ENCODE measurements at places on chromosomes 2 and 18.

- no peak for DNase-seq
Measured at GRCh38 chr2:121476684-121477083, 54.0 kb upstream of the RNU4ATAC start.

DNA sequence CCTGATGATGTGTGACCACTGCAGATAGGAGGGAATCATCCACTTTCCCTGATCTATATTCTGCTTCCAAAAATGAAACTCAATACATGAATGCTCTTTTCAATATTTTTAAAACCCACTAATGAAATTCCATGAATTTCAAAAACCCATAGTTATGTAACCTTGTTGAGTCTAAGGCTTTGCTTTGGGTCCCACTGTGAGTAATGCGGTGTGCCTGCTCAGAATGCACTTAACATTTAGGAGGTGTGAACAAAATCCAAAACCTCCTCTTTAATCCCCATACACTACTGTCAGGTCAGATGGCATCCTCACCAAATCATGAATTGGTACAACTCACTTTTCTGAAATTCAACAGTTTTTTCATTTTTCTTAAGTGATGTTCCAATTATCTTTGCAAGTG is 50.4 kb downstream of the CCDC93 start:
- no peak for DNase-seq

DNA sequence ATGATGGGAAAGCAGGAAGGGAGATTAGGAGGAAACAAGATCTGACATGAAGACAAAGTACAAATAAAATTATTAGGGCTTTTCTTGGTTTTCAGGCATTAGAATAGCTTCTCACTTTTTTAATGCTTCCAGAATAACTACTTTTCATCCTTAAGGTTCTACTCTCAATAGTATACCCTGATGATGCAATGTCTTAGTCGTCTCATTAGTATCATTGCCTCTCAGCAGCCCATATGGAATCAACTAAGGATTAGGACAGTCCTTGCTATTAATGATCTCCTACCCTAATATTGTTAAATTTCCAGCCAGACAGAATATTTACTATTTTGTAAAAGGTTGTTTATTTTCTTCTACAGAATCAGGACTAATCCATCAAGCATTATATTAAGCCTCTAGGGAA is 55.9 kb downstream of the RELCH start:
- DNase-seq: no peak

GRCh38 chr18:45155526-45155925 is 459.8 kb upstream of the SLC14A2 start:
- DNase-seq: no peak

GRCh38 chr2:223894968-223895367 is 50.2 kb downstream of the WDFY1 start:
- no peak for DNase-seq

- no peak for DNase-seq
Measured at GRCh38 chr2:68689553-68690537, 44.8 kb upstream of the ARHGAP25 start.

- DNase-seq: no peak
Measured at GRCh38 chr18:5214583-5215351, 17.7 kb upstream of the AKAIN1 start.

GRCh38 chr2:11553661-11554398 is 20.0 kb downstream of the GREB1 start:
- DNase-seq: no peak

- DNase-seq: no peak
Measured at GRCh38 chr2:219578811-219579613, 6.9 kb downstream of the INHA start.

DNA sequence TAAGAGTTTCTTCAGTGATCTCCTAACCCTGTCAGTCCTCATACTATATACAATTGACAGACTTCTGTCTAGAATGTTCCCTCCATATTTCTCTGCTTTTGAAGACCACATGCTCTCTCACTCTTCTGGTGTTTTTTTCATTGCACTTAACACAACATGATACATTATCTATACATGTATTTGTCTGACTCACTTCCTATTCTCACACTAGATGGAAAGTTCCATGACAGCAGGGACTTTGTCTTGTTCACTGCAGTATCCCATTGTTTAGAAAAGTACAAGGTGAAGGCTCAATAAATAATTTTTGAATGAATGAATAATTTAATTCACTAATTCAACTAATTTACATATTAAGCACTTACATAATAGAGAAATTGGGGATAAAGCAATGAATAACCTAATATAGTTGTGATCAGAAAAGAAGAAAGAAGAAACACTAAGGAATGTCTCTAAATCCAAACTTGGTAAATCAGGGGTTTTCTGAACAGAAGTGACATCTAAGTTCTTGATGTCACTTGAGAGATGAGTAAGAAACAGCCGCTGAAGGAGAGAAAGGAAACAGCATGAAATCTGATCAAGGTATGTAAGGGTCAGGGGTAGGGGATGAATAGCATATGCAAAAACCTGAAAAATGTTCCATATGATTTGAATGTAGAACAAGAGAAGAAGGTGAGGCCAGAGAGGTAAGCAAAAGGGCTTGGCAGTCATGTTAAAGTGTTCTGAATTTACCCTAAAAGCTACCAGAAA is 42.4 kb downstream of the MBD2 start:
- no peak for DNase-seq

DNA sequence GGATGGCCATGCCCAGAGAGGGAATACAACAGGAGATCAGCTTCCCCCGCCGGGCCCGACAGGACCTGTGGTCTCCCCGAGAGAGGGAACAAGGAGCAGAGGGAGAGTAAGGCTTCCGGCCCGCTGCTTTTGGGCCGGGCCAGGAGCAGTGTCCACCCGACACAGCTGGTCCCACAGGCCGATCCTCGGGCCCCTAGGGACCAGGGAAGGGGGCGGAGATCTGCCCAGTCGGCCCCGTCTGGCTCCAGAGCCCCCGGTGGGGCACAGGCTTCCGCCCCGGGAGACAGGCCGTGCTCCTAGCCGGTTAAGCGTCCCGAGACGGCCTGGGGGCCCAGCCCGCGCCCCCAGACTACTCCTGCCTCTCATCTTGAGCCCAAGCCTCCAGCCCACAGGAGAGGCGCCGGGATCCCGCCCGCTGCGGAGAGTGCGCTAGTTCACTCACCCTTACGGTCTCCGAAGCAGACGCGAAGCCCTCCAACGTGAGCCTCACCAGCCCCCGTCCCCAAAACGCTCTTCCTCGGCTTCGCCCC is at the start of gene MCFD2:
MCFD2 (minus strand) TSS at position 526 of the 530 bp plus-strand sequence. CDS start 6,635 bp downstream, outside the sequence.
- peak; percentile 89 for DNase-seq

GRCh38 chr2:196988639-196989038 is 62.1 kb upstream of the PGAP1 start:
- no peak for DNase-seq

DNA sequence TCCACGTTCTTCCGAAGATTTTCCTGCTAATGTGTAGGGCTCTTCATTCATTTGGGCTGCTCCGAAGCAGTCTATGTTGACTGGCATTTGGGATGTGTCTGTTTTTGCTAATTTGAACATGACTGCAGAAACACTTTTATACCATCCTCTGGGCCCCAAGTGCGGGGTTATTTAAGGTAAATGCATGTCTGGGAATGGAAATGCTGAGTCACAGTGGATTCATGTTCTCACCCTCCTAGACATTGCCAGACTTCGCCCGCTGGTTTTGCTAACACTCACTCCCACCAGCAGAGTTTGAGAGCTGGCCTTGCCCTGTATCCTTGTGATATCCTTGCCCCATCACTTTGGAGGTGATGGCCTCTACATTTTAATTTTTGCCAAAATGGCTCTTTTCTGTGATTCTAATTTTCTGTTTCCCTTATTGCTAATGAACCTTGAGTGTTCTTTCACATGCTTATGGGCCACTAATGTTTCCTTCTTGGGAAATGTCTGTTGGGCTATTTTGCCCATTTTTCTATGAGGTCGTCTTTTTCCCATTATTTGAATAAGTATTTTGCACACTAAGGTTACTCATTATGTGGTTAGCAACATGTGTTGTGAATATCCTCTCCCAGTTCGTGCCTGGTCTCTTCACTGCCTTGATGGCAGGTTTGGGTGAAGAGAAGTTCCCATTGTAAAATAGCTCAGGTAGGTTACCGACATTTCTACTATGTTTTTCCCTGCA is 204.1 kb downstream of the GLI2 start:
- DNase-seq: no peak

- DNase-seq: no peak
Measured at GRCh38 chr18:59624369-59624765, 72.9 kb downstream of the CCBE1 start.

DNA sequence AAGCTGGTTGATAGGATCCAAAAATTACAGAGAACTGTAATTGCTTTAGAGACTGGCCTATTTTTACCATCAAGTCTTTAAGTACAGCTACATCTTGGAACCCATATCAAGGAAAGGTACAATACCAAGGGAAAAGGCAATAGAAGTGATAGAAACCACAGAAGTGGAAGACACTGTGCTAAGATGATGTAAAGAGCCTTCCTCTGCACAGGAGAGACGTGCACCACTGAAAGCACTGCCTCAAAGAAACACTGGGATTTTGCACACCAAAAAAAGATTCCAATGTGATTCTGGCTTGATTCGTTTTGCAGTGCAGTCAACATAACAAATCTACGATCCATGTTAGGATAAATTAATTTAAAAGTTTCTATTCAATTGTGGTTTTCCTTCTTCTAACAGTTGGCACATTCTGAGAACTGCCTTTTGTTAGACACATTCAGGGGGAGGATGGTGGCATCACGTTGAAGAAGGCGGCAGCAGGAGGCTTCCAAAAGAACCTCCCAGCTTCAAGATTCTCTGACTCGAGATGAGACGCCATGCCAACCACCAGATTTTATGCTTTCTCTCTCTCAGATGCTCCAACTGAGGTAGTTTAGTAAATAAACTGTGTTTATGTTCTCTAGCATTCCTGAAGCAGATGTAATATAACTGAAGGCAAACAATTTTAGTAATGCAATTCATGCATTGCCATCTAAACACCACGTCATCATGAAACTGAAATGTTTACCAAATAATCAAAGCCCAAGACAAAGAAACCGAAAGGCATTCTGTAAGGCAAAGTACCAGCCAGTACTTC is 102.9 kb downstream of the BCL2 start:
- no peak for DNase-seq

- DNase-seq: no peak
Measured at GRCh38 chr2:6297238-6297637, 568.5 kb downstream of the CMPK2 start.

GRCh38 chr2:180873219-180873618 is 107.2 kb upstream of the UBE2E3 start:
- peak; percentile 59 for DNase-seq

- DNase-seq: no peak
Measured at GRCh38 chr2:98089941-98090340, 3.0 kb downstream of the VWA3B start.

GRCh38 chr2:15300624-15301573 is 260.2 kb downstream of the NBAS start:
- no peak for DNase-seq

GRCh38 chr2:161982548-161983330 is 91.3 kb downstream of the DPP4 start:
- no peak for DNase-seq

DNA sequence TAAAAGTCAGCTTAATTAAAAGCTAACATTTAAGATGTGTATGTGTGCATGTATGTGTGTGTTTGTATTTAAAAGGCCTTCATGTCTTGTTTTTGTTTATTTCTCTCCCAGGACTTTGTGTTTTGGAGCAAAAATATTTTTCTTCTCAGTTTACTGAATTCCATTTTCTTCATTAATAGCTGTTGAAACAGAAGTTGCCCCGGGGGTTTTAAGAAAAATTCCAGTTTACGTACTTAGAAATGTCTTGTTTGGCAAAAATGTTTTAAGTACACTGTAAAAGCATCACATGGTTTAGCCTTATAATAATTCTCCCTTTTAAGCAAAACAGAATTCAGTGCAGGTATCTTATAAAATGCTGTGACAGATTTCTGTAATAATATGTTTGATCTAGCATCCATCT is 1233.0 kb upstream of the NRXN1 start:
- no peak for DNase-seq

- DNase-seq: no peak
Measured at GRCh38 chr2:85002534-85002933, 31.6 kb downstream of the KCMF1 start.

DNA sequence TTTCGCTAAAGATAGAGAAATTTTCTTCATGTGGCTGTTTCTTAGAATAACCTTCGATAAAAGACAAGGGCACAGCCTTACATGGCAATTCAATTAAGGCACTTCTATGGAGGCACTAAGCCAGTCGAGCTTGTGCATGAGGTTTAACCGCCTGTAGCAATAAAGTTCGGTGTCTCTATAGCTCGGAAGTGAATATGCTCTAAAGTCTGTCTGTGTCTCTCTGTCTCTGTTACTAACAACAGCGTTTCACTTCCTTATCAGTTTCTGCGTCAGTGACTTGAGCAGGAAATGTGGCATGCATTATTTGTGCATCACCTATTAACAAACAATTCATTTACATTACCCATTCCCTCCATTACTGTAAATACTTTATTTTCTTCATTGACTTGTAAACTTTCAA is 365.1 kb upstream of the NETO1 start:
- no peak for DNase-seq

GRCh38 chr18:35923939-35924684 is 48.4 kb upstream of the RMP24 start:
- DNase-seq: no peak

GRCh38 chr2:112614201-112614840 is 29.9 kb downstream of the CHCHD5 start:
- no peak for DNase-seq

GRCh38 chr2:85694052-85695025 is at the start of gene GNLY:
Gene GNLY, plus strand, starts transcription at chr2:85694358. Its CDS starts 61 bp downstream, at chr2:85694419.
- no peak for DNase-seq

DNA sequence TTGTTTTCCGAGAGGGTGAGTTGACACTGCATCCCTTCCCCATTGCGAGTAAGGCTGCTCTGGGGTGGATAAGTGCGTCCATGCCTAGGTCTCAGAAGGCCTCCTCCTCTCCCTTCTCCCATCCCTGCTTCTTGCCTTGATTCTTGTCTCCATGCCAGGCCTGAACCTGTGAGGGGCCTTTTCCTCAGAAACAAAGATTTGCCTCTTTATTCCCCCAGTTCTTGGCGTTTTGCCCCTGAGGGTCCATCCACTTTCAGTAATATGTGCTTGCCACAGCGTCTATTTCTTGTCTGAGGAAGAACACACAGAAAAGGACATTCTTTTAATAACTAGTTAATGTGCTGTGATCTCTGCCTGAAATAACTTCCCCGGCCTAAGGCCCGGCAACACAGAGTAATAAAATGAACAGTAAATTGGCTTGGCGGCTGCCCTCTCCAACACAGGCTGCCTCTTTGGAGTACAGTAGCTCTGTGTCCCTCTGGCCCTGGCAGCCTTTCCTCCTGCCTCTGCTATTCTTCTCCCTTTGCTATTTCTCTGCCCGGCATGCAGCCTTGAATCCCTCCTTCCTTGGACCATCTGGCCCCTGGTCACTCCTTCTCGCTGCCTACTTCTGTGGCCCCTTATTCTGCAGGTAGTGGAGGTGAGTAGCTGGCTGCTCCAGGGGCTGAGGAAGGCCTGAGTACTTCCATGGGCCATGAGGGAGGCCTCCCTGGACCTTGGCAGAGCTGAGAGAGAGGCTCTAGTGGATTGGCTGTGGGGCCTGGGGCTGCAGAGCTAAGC is 4.4 kb downstream of the EHD3 start:
- no peak for DNase-seq

GRCh38 chr18:74806073-74806472 is 208.4 kb downstream of the ZNF407 start:
- no peak for DNase-seq

Data from aorta (tissue), 5 donors.